ENCODE measurements at places on chromosomes 6 and 20.

GRCh38 chr6:121767211-121767610 lies 331.8 kb downstream of the GJA1 start:
- no peak for DNase-seq

- no peak for DNase-seq
Measured at GRCh38 chr6:2978923-2979322, 7.6 kb upstream of the SERPINB6 start.

DNA sequence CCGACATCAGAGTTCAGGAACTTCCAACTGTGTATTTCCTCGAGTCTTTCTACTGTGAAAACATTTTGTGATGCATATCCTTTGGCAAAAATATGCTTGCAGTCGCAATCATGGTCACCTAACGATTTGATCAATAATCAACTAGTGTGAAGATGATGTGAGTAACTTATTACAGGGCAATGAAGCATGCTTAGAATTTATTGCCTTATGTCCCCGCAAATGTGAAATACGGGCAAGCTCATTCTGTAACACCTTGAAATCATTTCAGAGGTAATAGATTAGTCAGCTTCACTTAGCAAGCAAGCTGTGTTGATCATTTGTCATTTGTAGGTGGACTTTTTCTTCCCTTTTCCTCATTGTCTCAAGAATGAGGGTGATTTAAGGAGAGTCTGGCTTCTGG lies 67.9 kb upstream of the DOK5 start:
- DNase-seq: no peak

GRCh38 chr6:45576648-45577624 lies 199.2 kb upstream of the SUPT3H start:
- no peak for DNase-seq

DNA sequence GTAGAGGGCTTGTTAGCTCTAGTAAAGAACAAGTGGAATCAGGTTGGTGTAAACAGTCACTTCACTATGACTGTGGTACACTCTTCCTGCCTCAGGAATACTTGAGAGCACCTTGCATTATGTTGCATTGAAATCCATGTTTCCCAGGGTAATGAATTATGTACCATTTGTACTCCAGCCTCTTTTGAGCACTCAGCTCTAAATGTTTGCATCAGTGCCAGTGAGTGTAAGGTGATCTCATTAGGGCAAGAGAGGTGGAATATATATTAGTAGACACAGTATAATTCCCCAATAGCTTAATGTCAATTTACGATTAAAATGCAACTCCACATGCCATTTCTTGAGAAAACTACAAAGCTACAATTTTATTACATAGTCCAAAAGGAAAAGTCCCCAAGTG lies 319.6 kb upstream of the POU3F2 start:
- no peak for DNase-seq

GRCh38 chr6:159234102-159234553 lies 64.9 kb downstream of the FNDC1 start:
- no peak for DNase-seq

DNA sequence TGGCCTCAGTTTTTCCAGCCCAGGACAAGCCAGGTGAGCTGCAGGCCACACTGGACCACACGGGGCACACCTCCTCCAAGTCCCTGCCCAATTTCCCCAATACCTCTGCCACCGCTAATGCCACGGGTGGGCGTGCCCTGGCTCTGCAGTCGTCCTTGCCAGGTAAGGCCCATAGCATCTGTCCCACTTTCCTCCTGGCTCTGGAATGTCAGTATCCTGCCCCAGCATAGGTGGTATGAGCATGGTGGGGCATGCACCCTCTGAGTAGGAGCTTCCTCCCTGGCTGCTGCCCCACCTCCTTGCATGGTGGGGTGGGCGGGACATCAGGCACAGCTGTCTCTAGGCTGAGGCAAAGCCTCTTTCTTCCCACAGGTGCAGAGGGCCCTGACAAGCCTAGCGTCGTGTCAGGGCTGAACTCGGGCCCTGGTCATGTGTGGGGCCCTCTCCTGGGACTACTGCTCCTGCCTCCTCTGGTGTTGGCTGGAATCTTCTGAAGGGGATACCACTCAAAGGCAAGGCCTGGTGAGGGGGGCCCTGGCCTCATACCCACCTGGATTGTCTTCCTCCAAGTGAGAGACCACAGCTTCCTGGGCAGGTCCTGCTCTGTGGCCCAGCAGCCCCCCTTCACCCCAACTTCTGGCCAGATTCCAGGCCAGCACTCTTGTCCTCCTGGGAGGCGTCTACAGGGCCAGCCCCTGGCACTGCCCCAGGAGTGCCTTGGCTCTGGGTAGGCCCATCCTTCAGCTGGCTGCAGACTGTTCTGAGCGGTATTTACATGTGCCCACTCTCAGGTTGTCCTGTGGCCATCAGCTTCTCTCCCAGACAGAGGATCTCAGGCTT lies 9.1 kb downstream of the PI16 start:
- no peak for DNase-seq

- DNase-seq: no peak
Measured at GRCh38 chr6:168703990-168704389, 263.0 kb downstream of the SMOC2 start.

GRCh38 chr20:3465301-3465700 lies 5.5 kb upstream of the ATRN start:
- no peak for DNase-seq

DNA sequence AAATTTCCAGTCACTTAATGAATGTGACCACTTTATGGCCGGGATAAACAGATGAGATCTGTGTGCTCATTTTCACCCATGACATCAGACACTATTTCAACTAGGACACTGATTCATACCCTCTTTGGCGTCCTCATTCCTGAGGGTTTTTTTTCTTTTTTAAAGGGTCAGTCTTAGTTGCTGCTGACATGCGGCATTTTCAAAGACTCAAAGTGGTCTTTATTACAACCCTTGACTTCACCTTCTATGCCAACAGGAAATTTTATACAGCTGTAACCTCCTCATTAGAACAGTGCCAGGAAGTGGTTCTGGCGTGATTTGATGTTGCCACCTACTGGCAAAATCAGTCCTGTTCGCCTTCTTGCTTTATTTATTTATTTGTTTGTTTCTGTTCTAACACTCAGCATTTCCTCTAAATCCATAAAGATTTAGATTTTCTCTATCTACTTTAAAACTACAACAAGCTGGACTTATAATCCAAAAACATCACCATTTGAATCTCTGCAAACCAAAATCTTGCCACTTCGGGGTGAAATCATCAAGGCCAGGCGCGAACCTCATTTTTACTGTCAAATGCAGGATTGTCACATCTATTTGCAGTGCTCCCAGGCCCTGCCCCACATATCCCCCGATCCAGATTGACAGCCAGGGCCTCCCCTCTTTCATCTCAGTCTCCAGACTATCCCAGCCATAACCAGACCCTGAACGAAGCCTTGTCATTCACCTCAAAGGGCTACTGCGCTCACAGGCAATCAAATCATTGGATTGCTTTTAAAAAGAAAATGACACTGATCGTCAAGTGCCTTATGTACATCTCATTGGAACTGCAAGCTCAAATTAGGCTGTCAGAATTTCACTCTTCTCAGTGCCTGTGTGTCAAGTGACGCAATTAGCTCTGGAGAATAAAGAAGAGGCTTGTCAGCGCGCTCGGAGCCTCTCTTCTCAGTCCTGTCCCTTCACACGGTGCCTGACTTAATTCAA lies 77.5 kb downstream of the C6orf118 start:
- DNase-seq: no peak

GRCh38 chr6:114559419-114559818 lies 216.6 kb upstream of the HS3ST5 start:
- no peak for DNase-seq

GRCh38 chr6:31970604-31971271 lies 1.2 kb downstream of the DXO start:
- no peak for DNase-seq

DNA sequence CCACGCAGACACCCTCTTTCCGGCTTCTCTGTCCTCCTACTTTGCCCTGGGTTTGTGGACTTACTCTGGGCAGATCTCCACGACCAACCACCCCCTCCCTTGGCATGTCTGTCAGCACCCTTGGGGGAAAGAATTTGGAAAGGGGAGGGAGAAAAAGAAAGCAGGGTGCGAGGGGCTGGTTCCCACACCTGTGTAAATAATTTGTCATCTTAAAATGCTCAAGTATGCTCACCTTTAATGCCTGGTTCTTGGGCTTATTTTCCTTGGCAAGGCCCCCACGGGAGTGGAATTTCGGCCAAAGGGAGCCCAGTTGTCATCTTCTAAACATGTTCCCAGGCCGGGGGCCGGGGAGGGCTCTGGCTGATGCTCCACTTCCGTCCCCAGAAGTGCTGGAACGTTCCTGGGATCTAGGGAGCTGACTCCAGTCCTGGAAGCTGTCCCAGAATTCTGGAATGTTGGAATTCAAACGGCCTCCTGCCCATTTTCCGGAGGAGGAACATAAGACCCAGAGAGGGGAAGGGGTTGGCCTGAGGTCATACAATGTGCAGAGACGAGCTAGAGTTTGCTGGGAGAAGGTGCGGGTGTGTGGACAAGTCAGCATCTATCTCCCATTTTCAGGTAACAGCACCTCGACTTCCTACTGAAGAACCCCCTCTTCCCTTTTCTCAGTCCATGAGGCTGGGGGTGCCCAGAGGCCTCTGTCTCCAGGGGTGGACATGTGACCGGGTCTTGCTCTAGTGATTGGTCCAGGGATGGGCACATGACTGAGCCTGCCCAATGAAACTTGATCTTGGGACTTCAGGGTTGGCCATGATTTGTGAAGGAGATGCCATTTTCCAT lies 122.3 kb downstream of the CEBPB start:
- no peak for DNase-seq

DNA sequence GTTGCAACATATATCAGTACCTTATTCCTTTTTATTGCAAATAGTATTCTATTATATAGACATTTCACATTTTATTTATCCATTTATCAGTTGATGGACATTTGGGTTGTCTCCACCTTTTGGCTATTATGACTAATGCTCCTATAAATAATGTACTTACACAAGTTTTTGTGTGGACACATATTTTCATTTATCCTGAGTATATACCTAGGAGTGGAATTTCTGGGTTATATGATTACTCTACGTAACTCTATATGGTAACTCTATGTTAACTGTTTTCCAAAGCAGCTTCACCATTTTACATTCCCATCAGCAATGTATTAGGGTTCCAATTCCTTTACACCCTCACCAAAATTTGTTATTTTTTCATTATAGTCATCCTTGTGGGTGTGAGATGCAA lies 405.0 kb downstream of the ESR1 start:
- DNase-seq: no peak

DNA sequence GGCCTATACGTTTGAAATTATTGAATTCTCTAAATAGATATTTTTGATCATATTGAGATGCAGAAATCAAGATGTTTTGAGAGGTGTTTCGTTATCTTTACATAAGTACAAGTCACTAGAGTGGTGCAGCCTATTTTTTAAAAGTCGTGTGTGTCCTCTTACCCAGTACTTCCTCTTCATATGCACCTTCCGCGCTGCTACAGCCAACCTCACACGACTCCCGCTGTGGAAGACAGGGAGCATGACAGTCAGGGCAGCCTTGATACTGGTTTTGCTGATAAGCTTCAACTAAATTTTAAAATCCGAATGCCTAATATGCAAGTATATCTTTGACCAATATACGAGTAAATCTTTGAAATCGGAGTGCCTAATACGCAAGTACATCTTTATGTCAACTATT lies 16.3 kb downstream of the ROS1 start:
- DNase-seq: no peak

GRCh38 chr6:117482240-117483003 lies at the start of gene DCBLD1:
TSS of gene DCBLD1 (plus strand) at chr6:117482674. CDS start at chr6:117482782, 108 bp downstream.
- DNase-seq: peak; percentile 61

DNA sequence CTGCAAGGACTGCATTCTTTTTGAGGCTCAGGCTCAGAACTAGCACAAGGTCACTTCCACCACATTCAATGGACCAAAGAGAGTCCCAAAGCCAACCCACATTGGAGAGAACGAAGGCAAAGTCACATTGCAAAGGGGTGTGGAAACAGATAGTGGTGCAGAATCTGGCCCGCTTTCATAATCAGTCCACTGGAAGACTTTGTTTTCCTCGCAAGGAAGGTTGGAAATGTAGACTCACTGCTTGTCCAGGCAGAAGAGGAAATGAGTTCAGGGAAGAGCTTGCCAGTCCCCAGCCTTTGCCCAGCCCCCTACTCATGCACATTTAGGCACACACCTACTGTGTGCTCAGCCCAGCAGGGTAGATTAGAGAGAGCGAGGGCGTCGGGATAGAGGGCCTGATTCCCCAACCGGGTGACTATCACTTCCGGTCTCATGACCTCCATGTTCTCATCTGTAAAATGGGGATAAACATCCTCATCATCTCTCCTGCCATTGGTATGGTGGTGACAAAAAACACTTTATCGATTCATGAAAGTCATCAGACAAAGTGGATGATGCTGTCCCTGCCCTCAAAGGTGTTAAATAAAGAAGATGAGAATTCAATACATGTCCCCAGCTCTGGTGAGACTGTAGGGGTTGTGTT lies 24.3 kb upstream of the CCN5 start:
- DNase-seq: no peak

DNA sequence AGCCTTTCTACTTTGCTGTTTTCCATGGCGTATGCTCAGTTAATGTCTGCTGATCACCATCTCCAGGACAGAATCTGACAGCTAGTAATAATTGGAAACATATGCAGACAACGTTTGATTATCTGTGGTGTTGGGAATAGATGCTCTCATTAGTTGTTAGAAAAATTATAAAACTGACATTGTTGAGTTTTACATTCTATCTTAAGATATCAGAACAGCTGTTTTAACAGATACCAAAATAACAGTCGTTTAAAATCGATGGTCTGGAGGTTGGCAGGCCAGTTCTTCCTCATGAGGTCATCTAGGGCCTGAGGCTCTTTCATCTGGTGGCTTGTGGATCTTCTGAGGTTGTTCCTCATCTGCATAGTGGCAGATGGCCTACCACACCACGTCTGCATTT lies 137.6 kb downstream of the AIG1 start:
- DNase-seq: no peak

GRCh38 chr6:161257793-161258457 lies 15.9 kb downstream of the AGPAT4 start:
- DNase-seq: no peak

GRCh38 chr20:57326667-57327455 lies 2.7 kb upstream of the SPO11 start:
- no peak for DNase-seq

DNA sequence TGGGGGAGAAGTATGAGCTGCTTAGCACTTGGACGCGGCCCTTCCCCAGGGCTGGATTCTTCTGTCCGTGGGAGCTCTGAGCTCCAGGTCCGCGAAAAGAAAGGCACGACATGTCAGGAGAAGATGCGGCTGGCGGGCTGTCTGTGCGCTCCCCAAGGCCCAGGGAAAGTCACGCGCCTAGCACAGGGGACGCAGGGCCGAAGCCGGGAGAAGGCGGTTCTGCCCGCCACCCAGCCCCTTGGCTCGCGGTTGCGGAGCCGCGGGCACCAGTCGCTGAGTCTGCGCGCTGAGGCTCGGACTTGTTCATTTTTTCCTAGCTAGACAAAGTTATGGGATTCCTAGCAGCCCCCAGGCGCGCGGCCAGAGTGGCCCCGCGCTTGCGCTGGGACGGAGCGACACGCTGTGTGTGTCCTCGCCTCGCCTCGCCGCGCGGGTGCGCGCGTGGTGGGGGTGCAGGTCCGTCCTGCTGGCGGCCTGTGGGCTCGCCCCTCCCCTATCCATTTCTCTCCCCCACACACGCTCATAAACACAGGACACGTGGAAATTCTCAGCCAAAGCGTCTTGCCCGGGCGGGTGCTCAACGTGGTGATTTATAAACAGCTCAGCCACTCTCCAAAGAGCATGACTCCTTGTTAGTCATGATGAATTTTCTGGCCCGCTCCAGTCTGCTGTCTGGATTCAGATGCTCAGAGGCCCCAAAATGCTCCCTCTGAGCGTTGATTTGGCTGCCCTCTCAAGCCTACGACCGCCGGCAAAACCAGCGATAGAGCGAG lies 1.9 kb upstream of the POU3F2 start:
- DNase-seq: no peak

Data from activated naive CD4-positive, alpha-beta T cell treated with Interleukin-2 at 50 U/mL for 16 hours (primary cell).